ENCODE measurements at places on chromosomes 4 and X.

DNA sequence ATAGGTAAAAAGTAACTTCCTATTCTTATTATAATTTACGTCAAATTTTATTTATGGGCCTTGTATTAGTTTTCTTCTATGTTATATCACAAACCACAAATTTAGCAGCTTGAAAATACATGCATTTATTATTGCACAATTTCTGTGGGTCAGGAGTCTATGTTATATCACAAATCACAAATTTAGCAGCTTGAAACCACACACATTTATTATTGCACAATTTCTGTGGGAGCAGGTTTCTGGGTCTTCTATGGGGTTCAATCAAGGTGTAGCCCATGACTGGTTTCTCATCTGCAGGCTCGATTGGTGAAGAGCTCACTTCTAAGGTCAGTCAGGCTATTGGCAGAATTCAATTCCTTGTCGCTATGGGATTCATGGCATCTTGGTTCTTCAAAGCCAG is 332.7 kb upstream of the HAND2 start:
- no peak for DNase-seq

GRCh38 chrX:18753631-18754030 is 46.2 kb downstream of the PPEF1 start:
- no peak for DNase-seq

GRCh38 chr4:165779950-165780670 is 92.9 kb upstream of the TLL1 start:
- DNase-seq: peak; percentile 7

- no peak for DNase-seq
Measured at GRCh38 chrX:123698979-123699520, 33.8 kb downstream of the THOC2 start.

- DNase-seq: peak; percentile 19
Measured at GRCh38 chr4:152689615-152690501, 10.1 kb upstream of the TMEM154 start.

DNA sequence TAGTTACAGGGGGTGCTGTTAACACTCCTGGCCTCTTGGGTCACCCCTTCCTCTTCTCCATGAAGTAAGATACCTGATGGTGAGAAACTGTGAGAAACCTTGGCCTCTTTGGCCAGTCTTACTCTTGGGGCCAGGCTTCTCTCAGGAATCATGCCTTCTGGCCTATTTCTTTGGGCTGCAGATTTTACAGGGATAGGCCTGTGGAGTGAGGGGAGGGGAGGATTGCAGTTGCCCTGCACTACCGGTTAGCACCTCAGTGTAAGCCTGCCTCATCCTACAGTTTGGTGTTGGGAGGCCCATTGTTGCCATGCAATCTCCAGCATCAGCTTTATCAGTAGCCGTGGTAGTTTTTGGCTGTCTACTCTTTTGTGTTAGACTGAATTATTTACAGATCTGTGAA is 7.6 kb upstream of the PGRMC2 start:
- DNase-seq: no peak

DNA sequence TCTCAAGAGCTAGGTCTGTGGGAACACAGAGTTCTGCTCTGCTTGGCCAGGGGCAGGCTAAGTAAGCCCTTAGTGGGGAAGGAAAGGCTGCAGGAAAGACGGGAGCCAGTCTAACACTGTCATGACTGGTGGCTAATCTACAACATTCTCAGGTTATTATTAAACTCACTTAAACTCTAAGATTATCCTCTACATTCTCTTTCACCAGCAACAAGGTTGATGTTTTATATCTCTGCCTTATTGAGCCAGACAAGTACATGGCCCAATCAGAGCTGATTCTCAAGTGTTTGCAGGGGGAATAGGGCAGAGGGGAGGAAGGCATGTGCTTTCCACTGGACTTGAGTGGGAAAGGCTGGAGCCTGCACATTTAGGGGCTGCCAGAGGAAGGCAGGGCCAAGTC is 50.9 kb upstream of the FAM241A start:
- no peak for DNase-seq

GRCh38 chr4:80186676-80187075 is 10.6 kb upstream of the PRDM8 start:
- DNase-seq: no peak

DNA sequence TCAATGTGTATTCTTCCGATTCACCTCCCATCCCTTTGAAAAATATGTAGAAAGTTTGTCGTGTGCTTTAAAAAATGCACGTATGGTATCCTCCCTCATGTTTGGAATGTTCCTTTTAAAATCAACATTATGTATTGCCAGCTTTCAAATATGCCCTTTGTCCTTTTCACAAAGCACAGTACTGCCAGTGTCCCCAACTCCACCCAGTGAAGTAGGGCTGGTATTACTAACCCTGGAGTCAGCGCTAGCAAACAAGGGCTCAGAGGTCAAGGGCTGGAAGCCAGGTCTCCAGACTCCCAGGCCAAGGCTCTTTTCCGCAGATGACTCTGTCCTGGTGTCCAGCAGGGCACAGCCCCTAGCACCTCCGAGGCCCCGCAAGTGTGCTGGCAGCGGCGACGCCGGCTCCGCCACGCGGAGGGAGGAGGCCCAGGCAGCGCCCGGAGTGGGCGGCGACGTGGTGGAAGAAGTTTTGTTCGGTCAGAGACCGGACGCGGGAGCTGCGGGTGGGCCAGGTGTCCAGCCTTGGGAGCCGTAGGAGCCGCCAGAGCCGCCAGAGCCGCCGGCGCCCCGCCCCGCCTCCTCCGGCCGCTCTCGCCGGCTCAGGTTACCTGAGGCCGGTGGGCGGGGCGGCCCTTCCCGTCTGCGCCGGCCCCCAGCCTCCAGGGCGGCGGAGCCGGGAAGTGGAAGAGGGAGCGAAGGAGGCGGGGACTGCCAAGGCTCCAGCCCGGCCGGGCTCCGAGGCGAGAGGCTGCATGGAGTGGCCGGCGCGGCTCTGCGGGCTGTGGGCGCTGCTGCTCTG is at the start of gene IL13RA1:
Gene IL13RA1, plus strand, starts transcription at position 720 of the 799 bp plus-strand sequence. Its CDS starts 33 bp downstream, at position 753.
- DNase-seq: peak; percentile 73

DNA sequence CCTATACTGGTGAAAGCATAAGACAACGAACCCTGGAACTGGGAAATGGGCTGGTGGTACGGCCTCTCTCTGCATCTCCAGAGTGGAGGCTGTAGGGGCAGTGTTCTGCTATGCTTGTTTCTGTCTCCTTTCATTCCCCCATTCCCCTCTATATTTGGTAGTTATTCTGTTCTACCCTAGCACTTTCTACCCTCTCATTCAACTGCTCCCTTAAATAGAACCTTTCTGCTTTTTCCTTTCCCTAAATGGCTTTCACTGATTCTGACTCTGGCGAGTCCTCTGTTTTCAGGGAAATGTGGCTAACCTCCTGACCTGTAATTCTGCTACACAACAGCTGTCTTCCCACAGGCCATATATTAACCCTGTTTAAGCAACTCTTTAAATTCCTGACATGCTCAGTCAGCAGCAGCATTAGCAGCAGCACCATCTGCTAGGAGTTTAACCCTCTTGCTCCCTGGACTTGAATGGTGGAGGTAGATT is 94.2 kb downstream of the CXCL13 start:
- DNase-seq: peak; percentile 96

- DNase-seq: peak; percentile 79
Measured at GRCh38 chrX:23898412-23898959, 9.3 kb downstream of the APOO start.

- DNase-seq: no peak
Measured at GRCh38 chrX:125132274-125132673, 187.4 kb upstream of the TEX13C start.

DNA sequence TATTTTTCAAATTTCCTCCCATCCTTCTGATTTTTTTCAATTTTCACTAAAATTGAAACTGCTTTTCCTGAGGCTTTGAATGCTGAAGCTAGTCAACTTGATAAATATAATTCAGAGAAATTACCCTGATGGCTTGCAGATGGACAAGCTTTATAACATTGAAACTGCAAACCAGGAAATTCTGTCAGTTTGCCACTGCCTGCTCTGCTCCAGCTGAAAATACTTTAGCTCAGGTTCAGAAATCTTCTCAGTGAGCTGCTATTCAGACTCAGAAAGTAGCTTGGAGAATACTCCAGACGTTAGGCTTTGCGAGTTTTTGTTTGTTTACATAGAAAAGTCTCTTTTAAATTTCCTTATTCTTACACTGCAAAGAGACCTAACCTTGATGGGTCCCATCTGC is 1574.7 kb downstream of the STIM2 start:
- peak; percentile 20 for DNase-seq

- DNase-seq: peak; percentile 28
Measured at GRCh38 chrX:110135618-110136017, 132.7 kb downstream of the TMEM164 start.

DNA sequence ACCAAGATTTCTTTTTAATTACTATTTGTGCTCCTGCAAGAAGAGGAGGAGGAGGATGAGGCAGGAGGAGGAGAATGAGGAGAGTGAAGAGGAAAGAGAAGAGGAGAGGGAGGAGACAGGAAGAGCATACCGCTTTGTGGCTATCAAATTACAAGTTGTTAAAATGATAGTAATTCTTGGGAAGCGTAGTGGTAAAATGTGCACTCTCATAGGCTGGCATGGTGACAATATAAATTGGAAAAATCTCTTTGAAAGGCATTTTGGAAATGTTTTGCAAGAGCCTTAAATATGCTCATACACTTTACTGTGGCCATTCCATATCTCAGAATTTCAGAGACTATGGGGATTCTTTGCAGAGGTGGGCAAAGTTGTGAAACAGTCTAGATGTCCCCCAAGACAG is 53.2 kb downstream of the MXRA5 start:
- DNase-seq: no peak

- no peak for DNase-seq
Measured at GRCh38 chrX:138492371-138492770, 219.1 kb downstream of the FGF13 start.

GRCh38 chr4:25749150-25749794 is 93.6 kb downstream of the SLC34A2 start:
- no peak for DNase-seq

GRCh38 chr4:7876201-7876875 is 63.3 kb downstream of the AFAP1 start:
- peak; percentile 47 for DNase-seq

DNA sequence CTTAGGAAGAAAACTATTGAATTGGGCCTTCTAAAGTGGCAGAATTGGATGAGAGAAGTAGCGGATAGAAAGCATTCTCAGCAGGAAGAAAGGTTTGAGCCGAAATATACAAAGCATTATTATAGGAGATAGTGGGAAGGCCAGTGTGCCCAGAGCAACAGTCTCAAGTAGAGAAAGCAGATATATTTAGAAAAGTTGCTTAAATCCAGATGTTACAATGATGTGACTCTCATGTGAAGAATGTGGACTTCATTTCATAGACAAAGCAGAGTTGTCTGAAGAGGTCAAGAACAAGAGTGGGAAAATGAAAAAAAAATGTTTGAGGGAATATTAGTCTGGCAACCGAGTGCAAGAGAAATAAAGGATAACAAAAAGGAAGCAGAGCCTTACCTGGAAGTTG is 66.9 kb downstream of the SYNPO2 start:
- DNase-seq: peak; percentile 62

DNA sequence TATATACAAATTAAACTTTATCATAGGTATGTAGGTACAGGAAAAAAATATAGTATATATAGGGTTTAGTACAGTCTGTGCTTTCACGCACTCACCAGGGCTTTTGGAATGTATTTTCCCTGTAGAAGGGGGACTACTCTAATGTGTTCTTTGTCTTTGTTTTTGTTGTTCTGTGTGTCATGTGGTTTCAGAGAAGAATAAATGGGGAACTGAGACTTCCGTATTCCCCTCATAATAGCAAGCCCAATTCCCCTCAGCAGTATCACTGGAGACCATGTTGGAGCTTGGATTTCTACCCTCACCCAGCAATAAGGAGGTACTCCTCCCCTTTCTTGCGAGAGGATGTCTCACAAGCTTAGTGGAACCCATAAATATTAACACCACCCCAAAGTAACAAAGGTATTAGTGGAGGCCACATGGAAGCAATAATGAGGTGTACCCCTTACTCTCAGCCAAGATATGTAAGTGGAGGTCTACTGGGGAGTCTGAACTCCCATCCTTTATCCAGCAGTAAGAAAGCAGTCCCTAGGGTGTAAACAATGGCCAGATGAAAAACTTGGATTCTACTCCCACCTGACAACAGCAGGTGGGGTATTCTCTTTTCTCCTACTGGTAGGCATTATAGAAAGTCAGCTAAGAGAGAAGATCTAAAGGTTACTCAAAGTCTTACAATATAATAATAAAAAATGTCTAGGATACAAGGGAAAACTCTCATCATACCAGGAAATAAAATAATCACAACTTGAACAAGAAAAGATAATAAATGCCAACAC is 805.4 kb upstream of the GALNTL6 start:
- DNase-seq: no peak
